ENCODE measurements at places on chromosomes 5 and 9.

DNA sequence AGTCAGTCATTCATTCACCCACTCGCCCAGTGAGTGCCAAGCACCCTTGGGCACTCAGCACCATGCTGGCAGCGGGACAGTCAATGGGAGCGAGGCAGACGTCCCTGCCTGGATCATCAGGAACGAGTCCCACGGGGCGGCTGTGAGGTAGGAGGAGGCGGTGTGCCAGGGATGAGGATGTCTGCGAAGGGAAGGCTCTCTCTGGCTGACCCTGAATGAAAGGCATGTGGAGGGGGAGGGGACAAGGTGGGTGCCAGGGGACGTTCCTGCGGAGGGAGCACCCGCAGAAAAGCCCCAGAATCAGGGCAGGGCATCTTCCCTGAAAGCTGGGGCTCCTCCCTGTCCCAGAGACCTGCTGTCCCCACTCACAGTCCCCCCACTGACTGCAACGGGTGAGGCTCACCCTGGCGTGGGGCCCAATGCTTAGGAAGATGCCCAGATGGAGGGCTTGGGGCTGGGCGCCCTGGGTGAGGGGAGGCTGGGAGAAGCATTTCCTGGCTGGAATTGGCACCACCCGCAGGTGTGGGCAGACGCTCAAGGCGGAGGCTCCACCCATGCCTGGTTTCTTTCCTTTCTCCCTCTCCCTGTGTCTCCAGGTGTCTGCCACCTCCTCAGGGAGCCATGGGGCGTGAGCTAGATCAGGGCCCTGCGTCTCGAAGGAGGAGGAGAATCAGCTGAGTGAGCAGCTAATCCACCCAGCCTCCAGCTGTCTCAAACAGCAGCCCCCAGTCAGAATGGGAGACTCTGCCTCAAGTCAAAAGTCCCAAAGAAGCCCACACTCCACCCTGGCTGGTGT lies 179.0 kb upstream of the PPP1R26 start:
- DNase-seq: no peak

- DNase-seq: no peak
Observed at GRCh38 chr5:40646266-40646665, 33.4 kb upstream of the PTGER4 start.

DNA sequence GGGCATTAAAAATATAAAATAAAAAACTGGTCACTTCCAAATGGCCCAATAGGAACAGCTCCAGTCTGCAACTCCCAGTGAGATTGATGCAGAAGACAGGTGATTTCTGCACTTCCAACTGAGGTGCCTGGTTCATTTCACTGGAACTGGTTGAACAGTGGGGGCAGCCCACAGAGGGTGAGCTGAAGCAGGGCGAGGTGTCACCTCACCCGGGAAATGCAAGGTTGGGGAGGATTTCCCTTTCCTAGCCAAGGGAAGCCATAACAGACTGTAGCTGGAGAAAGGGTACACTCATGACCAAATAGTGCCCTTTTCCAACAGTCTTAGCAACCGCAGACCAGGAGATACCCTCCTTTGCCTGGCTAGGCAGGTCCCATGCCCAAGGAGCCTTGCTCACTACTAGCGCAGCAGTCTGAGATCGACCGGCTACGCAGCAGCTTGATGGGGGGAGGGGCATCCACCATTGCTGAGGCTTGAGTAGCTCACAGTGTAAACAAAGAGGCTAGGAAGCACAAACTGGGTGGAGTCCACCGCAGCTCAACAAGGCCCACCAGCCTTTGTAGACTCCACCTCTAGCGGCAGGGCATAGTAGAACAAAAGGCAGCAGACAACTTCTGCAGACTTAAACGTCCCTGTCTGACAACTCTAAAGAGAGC lies 12.7 kb downstream of the RLN1 start:
- DNase-seq: peak; percentile 61

DNA sequence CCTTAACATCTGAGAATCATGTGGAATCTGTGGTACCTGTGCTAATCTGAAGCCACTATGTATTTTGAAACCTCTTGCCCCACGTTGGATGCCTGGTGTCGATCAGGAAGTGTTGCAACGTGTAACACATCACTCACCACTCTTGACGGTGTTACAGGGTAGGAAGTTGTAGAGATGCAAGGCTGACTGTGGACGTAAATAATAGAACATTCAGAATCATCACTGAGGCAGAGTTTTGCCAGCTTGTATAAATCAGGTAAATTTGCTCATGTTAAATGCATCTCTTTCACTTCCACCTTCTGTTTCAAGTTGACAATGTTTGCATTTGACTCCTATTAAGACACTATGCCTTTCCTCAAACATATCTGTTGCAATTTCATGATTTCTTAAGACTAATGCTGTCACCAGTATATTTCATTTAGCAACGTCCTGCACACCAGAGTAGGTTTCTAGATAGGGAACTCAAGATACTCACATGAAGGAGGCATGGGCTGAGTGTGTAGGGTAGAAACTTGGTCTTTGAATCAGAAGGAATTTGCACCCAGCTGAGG lies 38.1 kb downstream of the BASP1 start:
- DNase-seq: no peak

DNA sequence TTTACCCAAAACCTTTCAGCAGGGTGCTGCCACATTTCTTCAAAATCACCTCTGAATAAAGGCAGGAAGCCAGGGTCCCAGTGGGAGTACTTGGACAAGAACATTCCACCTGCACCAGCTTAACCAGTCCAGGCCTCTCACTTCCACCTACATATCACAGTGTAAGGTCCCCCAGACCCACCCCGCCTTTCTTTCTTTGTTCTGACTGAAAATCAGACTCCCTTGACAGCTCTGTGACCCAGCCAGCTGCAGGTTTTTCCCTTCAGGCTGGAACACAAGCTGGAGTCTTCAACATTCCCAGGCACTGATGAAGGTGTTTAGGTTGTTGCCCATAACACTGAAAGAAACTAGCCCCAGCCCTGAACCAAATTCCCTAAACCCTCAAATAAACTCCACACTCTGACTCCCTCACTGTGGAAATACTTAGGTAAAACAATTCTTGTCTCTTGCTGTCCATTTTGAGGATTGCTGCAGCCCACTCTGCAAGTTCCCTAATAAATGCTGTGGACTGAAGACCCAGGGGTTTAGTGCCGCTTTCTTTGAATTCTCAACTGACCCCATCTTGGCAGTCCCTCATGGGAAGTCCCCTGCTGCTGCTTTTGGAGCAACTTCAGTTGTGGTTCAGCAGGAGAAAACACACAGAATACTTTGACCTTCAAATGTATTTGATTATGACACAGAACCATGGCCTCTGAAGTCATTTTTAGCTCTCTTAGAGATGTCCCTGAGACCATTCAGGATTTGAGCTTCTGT lies 24.8 kb downstream of the P4HA2 start:
- DNase-seq: no peak

All from CD4-positive, alpha-beta T cell treated with Interleukin-10 for 1 hour (primary cell).